Activated naive CD8-positive, alpha-beta T cell treated with anti-CD3 and anti-CD28 coated beads, Interleukin-2, amount 50 U/mL, for 16 hours (primary cell): ENCODE measurements at places on chromosomes 11 and 22.

DNA sequence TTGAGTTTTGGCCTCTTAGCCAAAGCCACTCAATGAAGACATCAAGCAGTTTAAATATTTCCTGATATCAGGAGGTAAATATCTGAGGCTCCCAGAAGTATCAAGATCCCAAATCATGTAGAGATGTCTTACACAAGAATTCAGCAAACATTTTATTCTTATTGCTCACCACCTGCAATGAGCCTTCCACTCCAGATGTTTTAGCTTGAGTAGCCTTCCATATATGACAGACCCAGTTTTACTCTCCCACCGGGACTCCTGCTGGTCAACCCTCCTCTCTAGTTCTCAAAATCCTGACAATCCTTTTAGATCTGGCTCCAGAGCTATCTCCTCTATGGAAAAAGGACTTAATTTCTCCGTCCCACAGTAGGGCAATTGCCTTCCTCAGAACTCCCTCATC, 404.4 kb downstream of the KCNA4 start:
- DNase-seq, result no peak

GRCh38 chr22:17910561-17911311, 113.6 kb downstream of the MICAL3 start:
- no peak for DNase-seq

GRCh38 chr11:58530236-58530635, 22.3 kb upstream of the OR5B21 start:
- DNase-seq, result no peak

GRCh38 chr11:35418282-35419183, 825 bp downstream of the SLC1A2 start:
- DNase-seq, result no peak

DNA sequence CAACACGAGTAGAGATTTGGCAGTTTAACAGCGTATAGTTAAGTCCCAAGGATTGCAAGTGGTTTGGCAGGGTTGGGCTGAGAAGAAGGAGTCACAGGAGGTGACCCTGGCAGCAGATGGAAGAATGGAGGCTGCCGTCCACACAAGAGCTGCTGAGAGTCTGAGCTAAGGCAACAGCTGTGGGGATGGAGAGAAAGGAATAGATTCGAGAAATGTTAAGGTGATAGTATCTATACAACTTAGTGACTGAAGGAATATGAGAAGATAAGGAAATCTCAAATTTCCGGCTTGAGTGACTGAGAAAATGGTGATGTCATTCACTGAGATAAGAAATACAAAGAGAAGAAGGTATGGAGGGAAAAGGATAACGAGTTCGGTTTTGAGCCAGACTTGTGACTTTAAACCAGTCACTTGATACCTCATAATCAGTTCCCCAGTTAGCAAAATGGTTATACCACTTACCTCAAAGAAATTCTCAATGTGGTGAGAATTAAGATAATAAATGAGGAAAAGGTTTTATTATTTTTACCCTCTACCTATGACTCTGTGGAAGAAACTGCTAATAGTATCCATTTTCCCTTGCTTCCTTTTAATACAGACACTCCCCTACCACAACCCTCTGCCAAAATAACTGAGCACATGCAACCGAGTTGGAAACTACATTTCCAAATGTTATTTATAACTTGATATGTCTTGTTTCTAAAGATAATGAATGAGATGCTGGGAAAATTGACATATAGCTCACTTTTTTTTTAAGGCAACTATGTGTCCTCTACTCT, 30.7 kb downstream of the FAM168A start:
- DNase-seq, result no peak

GRCh38 chr22:26777156-26777801, 119.9 kb downstream of the MIAT start:
- DNase-seq, result no peak

GRCh38 chr11:125618383-125618782, 6.6 kb upstream of the CHEK1 start:
- DNase-seq, result no peak

GRCh38 chr11:26860895-26861294, 133.0 kb upstream of the FIBIN start:
- no peak for DNase-seq
